ENCODE measurements at places on chromosomes 2 and 18. TPM values are rescaled to one million over a fixed set of nuclear protein-coding genes. Genes with fewer than 3 reads are reported as not detected.

PLCL1 gene
- total RNA-seq = not detected

DLGAP1 gene
- total RNA-seq = not detected

AQP12A gene
- not detected for total RNA-seq

CFLAR gene
- total RNA-seq = 82.1 TPM

REG3G gene
- total RNA-seq = not detected

HOXD10 gene
- 7.4 TPM for total RNA-seq

G6PC2 gene
- not detected for total RNA-seq

RAX gene
- not detected for total RNA-seq

Data from A549 treated with RU486 at 1 μM for 4 hours (cell line).